NCI-H510A treated with DMSO at 0.1 percent for 48 hours (cell line): ENCODE measurements at places on chromosomes 3 and 15.

DNA sequence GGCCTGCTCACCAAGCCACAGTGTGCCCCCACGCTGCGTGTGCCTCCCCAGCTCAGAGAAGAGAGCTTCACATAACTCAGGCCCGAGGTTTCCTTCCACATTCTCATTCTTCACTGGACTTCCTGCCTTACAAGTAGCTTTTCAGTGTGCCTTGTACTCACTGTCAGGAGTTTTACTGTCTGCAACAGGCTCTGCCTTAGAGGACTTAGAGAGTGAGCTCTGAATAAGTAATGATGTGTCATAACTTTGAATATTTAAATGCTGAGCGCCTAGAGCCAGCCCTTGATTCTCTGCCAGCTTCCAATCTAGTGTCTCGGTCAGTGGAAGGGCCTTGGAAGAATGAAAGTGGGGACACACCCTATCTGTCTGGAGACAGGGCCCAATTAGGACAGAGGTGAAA lies 41.8 kb downstream of the ITGB5 start:
- no peak for DNase-seq

DNA sequence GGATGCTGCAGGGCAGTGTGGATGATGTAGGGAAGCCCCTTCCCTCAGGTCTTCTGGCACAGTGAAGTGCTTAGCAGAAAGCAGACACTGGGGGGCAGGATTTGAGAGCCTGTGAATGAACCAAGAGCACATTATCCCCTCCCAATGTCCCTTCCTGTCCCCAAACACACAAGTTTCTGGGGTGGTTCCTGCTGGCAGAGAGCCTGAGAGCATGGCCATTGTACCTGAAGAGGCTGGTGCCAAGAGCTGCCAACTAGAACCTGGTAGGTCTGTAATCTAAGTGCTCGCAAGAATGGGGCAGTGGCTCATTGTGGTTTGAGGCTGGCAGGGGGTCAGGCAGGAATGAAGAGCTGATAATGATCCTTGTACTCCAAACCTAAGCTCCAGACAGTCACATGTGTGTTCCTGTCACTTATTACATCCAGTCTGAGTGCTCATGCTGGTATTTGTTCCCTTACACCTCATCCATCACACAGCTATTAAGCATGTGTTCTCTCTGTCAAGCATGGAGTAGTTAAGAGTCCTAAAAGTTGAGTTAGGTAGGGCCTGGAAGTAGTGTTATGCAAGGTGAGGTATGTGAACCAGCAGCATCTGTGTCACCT lies 6.7 kb upstream of the CCR1 start:
- DNase-seq, result peak; percentile 68

GRCh38 chr3:140423146-140423545 lies 254.7 kb upstream of the TRIM42 start:
- DNase-seq, result no peak

DNA sequence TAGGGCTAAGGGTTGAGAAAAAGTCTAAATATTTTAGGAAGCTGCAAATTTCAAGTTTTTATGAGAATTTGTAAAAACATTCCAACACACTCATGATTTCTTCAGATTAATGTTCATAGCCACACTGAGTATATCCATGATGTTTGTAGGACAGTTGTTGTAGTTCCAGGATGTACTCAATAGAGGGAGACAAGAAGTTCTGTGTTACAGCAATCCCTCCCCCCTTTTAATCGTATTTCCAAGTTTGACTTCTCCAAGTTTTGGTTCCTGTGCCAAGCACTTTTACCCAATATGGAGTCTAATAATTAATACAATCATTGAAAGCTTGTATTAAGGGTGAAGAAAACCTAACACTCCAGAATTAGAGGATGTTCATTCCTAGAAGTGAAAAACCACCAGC lies 143.4 kb downstream of the FEZF2 start:
- DNase-seq, result peak; percentile 6

DNA sequence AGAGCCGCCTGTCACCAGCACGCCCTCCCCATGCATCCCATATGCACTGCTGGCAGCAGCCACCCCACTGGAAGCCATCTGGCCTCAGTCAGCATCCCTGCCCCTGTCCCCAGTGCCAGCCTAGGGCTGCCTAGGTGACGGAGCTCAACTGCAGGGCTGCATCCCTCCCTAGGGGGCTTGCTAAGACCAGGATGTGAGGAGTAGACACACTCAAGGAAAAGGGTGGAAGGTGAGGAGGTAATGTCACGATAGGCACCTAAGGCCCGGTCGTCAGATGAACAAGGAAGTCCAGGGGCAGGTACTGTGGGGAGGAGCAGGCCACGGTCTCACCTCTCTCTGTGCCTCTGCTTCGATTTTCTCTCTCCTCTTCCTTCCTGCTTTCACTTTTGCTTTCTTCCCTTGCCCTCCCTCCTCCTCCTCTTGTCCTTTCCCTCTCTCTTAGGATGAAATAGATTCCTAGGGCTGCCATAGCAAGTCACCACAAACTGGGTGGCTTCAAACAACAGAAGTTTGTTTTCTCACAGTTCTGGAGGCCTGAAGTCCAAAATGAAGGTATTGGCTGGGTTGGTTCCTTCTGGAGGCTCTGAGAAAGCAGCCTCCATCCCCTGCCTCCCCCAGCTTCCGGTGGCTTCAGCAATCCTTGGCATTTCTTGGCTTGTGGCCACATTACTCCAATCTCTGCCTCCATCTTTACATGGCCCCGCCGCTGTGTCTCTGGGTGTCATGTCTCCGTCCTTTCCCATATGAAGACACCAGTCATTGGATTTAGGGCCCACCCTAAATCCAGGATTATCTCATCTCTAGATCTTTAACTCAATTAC lies 298.3 kb downstream of the SHQ1 start:
- no peak for DNase-seq

- no peak for DNase-seq
Observed at GRCh38 chr3:9700536-9700935, 3.1 kb upstream of the CPNE9 start.

- DNase-seq, result no peak
Observed at GRCh38 chr15:31577108-31577507, 250.5 kb downstream of the KLF13 start.
